ENCODE measurements at places on chromosomes 5 and 9.

- DNase-seq = no peak
Observed at GRCh38 chr5:124161266-124161665, 585.2 kb downstream of the ZNF608 start.

DNA sequence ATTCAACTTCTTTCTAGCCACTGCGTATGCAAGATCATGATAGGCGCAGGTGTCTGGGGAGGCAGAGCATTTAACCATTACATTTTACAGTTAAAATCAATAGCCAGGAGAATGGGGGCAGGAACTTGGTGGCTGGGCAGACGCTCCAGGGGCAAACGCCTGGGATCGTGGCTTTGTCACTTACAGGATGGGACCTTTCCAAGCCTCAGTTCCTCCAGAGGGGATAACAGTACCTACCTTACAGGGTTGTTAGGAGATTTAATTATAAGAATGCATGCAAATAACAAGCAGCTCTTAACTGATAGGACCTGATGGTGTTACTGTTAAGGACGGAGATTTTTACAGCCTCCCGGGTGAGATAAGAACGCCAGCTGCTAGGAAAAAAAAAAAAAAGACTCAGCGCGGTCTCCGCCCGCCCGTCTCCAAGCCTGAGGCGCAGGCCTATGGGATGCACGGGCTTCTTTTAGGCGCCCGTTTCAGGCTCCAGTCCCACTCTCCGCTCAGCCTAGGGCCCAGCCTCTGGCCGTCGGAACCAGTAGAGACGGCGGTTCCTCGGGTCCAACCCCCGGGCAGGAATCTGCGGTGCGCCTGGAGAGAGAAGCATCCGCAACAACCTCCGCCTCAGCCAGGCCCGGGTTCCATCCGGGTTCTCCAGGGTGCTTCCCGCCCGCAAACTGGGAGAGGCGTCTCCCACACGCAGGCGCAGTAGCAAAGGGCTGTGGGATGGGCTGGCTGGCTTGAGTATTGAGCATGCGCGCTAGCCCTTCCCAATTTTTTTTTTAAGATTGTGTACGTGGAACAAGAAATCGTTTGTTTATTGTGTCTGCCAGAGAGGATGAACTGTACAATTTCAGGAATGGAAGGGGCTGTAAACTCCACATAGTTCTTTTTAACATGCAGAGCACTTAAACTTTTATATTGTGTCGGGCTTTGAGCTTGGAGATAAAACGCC, at the start of gene FAM200C:
Gene FAM200C (minus strand): TSS at position 653 of the 952 bp plus-strand sequence. CDS start 4,564 bp downstream, outside the sequence.
- peak; percentile 90 for DNase-seq

DNA sequence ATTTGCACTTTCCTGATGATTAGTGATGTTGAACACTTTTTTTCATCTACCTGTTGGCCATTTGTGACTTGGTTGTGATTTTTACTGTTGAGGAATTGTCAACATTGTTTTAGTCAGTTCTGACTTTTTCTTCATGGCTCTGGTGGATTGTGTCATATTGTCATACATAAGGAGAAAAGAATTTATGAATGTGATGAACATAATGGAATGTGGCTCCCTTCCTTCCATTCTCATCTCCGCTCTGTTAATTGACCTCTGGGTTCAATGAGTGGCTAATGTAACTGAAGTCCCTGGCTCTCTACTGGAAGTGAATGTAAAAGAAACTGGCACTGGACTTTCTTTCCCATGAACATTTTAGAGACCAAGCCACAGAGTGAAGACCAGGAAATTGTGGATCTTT, 49.2 kb downstream of the KIAA1958 start:
- DNase-seq = no peak

DNA sequence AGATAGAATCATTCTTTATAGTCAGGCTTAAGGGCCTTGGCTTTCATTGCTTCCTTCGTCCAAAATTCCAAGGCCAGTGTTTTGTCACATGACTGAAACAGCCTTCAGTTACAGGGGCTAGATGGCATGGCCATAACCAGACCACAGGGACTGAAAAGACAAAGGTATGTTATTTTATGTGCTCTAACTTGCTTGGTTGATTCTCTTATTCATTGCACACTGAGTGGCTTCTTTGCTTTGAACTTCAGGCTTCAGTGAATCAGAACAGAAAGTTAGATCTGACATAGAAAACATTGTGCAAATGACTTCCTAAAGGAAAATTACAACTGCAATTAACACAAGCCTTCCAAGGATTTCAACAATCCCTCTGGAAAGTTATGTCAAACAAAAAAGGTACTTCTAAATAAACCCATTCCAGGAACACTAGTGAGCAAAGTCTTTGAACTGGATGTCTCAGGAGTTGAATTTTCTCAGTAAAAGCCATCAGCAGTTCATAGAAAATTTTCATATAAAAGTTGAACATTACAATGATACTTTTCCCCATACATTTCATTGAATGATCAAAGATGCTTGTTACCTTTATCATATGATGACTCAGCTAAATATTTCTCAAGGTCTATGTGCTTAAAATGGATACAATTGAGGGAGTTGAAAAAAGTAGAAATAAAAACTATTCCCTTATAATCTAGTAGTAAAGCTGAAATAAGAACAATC, 355.3 kb downstream of the TMEM232 start:
- no peak for DNase-seq

- no peak for DNase-seq
Observed at GRCh38 chr5:159548517-159548916, 218.2 kb upstream of the IL12B start.

- DNase-seq = no peak
Observed at GRCh38 chr9:14273696-14274121, 40.2 kb downstream of the NFIB start.

DNA sequence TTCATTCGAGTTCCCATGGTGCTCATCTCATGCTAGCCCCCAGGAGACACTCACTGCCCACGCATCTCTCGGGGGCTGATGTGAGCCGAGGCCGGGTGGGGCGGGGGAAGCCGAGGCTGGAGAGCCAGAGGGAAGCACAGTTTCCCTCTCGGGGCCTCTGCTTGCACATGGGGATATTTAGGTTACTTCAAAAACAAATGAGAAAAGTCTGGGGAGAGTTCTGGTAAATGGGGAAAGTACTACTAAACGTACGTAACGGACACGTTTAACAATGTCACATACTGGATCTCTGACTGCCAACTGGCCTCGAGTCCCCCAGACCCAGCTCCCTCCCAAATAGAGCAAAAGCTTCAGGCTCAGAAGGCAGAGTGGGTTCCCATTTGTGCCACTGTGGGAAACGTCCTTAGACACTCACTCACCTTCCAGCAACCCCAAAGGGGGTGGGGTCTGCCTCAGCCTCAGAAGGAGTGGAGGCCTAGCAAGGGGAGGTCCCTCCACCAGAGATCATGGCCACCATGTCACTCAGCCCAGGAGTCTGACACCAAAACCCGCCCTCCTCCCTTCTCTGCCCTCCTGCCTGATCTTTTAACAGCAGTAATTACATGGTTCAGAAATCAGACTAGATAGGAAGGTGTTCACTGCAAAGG, 33.8 kb upstream of the NTNG2 start:
- no peak for DNase-seq

- no peak for DNase-seq
Observed at GRCh38 chr9:76733096-76733495, 31.1 kb upstream of the PCA3 start.

GRCh38 chr5:644509-644908, 32.4 kb downstream of the CEP72 start:
- no peak for DNase-seq

DNA sequence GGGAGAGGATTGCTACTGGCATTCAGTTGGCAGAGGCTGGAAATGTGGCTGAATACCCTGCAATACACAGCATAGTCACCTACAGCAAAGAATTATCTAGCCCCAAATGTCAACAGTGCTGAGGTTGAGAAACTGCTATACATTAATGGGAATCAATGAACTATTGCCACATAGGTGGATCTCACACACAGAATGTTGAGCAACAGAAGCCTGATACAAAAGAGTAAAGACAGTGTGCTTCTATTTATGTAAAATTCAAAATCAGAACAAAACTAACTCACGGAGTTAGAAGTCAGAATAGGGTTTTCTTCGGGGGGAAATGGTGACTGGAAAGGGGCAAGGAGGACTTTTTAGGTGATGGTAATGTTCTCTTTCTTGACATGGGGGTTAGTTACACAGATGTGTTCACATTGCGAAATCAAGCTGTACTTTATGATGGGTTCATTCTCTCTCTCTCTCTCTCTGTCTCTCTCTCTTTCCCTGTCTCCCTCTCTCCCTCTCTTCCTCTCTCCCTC, 45.7 kb upstream of the PANK3 start:
- no peak for DNase-seq

GRCh38 chr5:96483878-96484277, 50.8 kb upstream of the PCSK1 start:
- DNase-seq = no peak

- no peak for DNase-seq
Observed at GRCh38 chr9:107953556-107954125, 464.1 kb upstream of the KLF4 start.

- DNase-seq = no peak
Observed at GRCh38 chr9:134841180-134841904, 39.3 kb upstream of the FCN2 start.

- no peak for DNase-seq
Observed at GRCh38 chr9:124222918-124223720, 34.6 kb upstream of the NEK6 start.

GRCh38 chr5:134945041-134945440, 22.7 kb upstream of the CATSPER3 start:
- DNase-seq = no peak
